ENCODE measurements at places on chromosomes 2 and 18.

GRCh38 chr2:65504201-65504600 lies 71.8 kb upstream of the SPRED2 start:
- no peak for DNase-seq

GRCh38 chr2:10188211-10188610 lies 65.7 kb downstream of the RRM2 start:
- DNase-seq: no peak

DNA sequence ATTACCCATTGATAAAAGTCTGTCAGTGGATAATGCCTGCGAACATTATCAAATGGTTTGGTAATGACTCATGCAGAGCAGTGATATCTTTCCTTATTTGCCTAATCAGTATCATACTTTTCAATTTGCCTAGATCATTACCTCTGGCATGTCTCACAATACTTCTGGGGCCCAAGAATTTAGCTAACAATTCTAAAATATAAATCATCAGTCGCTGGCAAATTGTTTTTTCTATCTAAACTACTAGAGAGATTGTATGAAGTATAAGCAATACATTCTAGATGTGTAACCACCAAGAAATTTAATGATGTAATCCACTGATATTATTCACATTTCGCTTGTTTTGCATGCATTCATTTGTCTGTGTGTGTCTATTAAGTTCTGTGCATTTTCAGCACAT lies 191.2 kb upstream of the CDH19 start:
- no peak for DNase-seq

- no peak for DNase-seq
These were observed 4.1 kb downstream of the RRM2 start for GRCh38 chr2:10126632-10127026.

DNA sequence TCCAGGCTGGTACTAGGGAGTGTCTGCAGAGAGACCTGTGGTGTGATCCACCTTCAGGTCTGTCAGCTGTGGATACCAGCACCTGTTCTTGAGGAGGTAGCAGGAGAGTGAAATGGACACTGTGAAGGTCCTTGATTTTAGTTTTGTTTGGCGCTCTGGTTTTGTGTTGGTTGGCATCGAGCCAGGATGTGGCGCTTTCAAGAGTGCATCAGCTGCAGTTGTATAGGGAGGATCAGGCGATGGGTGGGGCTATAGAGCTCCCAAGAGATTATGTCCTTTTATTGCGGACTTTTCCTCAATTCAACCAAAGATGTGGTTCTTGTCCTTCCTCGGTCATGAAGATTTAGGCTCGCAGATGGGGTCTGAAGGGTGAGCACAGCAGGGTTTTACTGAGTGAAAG lies 37.5 kb downstream of the SLC39A10 start:
- no peak for DNase-seq

GRCh38 chr2:213034585-213034984 lies 116.8 kb downstream of the IKZF2 start:
- no peak for DNase-seq

DNA sequence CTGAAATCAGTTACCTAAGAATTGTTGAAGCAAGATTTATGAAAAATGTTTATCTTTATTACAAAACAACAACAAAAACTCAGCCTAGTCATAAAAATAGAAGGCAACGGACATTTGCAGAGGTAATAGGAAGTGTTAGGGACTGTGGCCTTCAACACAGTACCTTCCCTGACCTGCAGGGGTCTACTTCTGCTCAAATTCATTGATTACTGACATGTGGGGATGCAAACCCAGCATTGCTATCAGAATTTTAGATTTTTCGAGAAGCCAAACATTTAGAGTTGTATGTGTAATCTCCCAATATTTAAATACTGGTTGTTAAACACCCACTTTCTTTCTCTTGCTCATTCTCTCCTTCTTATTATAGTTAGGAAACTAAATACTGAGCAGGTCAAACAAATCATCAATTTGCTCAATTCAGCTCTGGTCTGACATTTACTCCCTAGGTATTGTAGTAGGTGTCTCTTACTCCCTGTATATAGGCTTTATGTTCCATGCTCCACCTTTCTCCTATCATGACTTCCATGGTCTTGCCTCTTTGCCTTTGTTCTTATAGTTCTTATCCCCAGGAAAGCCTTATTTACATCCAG lies 198.5 kb downstream of the UBE2E3 start:
- no peak for DNase-seq

GRCh38 chr18:677951-678381 lies 20.5 kb downstream of the TYMS start:
- no peak for DNase-seq

DNA sequence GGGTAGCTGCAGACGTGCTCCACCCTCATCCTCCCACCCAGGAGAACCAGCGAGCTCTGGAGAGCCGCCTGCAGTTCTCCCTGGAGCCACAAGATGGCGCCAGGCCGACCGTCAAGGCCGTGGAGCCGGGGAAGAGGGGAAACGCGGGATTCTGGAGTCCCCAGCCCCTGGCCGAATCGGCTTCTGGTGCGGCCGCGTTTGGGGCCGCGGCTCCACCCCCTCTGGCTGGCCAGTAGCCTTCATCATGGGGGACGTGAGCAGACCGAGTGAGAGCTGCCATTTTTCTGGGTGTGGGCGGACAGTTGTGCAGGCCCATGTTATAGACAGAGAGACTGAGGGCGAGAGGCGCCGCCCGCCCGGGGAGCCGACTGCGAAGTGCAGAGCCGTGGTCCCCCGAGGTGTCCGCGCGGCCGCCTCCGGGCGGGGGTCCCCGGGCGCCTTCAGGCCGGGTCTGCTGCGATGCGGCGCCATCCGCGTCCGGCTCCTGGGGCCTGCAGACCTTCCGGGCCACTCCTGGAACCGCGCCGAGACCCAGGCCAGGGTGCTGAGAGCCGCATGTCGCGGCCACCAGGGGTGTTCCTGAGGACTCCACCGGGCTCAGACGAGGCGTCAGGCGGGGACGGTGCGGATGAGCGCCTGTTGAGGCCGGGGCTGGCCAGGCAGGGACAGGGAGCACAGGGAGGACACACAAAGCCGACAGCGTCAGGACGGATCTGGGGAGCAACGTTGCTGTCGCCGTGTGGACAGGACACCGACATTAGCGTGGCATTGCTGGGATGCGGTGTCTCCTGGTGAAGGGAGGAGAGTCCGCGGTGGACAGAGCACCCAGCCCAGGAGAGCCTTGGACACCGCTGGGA lies 418.2 kb upstream of the HS6ST1 start:
- peak; percentile 88 for DNase-seq

GRCh38 chr2:105768961-105769452 lies 24.3 kb downstream of the NCK2 start:
- DNase-seq: no peak

GRCh38 chr2:217901835-217902378 lies 100.9 kb downstream of the TNS1 start:
- no peak for DNase-seq

DNA sequence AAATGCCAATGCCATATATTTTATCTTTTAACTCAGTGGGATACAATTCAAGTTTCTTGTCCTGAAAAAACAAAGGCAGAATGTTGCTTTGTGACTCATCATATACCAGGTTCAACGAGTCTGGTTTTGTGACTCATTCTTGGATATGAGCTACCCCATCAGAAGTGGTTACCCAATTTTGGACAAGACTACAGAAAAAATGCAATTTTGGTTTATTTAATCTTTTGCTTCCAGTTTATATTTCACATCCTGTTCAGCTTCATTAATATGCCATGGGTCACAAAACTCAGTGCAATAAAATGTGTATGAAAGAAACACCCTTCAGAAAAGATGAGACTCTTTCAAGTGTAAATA lies 25.0 kb downstream of the FN1 start:
- no peak for DNase-seq

- DNase-seq: no peak
These were observed 169.1 kb downstream of the ATAD2B start for GRCh38 chr2:23757686-23758433.

- DNase-seq: no peak
These were observed 677.5 kb downstream of the NYAP2 start for GRCh38 chr2:226077031-226077430.

- no peak for DNase-seq
These were observed 7.9 kb downstream of the CLHC1 start for GRCh38 chr2:55223958-55224760.

DNA sequence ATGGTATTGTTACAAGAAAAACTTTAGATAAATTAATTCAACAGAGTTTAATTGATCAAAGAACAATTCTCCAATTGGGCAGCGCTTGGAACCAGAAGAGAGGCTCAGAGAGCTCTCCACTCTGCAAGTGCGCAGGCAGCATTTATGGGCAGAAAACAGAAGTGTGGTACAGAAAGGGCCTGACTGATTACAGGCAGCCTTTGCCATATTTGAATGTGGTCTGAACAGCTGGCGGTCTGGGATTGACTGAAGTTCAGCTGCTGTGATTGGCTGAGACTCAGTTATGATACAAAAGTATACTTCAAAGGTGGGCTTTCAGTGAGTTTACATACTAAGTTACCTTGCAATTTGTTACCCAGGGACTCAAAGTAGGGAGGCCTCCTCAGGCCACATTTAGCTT lies 301.3 kb upstream of the ID2 start:
- no peak for DNase-seq

Data from GM12892 (cell line).